ENCODE measurements at places on chromosomes 3 and 15.

- DNase-seq: no peak
Measured at GRCh38 chr3:172107403-172107802, 68.0 kb downstream of the FNDC3B start.

- peak; percentile 90 for DNase-seq
Measured at GRCh38 chr3:14947100-14947885, at the start of gene NR2C2. TSS of gene NR2C2 (plus strand) at chr3:14947583. CDS start at chr3:15003915, 56,332 bp downstream.

- no peak for DNase-seq
Measured at GRCh38 chr3:32998631-32999451, 47.4 kb downstream of the CCR4 start.

GRCh38 chr15:71628988-71629770 lies 181.2 kb upstream of the NR2E3 start:
- no peak for DNase-seq

- peak; percentile 53 for DNase-seq
Measured at GRCh38 chr3:100463002-100463401, 29.4 kb upstream of the TMEM45A start.

- no peak for DNase-seq
Measured at GRCh38 chr3:11312166-11312565, 40.0 kb downstream of the ATG7 start.

- DNase-seq: no peak
Measured at GRCh38 chr3:42085641-42086376, 5.3 kb upstream of the TRAK1 start.

- no peak for DNase-seq
Measured at GRCh38 chr3:30458376-30459171, 147.8 kb upstream of the TGFBR2 start.

- no peak for DNase-seq
Measured at GRCh38 chr3:112090887-112091586, 4.8 kb downstream of the C3orf52 start.

GRCh38 chr3:5017925-5018531 lies 38.8 kb downstream of the BHLHE40 start:
- no peak for DNase-seq

- DNase-seq: no peak
Measured at GRCh38 chr15:68268405-68268804, 9.1 kb upstream of the FEM1B start.

DNA sequence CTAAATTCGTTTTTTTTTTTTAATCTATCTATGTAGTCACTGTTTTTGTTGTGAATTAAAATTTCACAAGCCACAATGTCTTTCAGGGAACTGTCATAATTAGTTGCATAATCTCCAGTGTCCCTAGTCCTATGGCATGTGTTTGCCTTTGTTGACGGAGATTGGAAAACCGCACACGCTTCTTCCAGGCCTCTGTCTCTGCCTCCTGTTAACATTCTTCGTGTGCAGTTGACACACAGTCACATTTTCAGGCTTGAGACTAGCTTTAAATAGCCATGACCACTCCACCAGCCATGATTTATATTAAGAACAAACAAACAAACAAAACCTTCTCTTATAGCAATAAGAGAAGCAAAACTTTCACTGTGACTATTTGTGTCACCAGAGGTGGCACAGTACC lies 139.8 kb downstream of the DUT start:
- DNase-seq: no peak

DNA sequence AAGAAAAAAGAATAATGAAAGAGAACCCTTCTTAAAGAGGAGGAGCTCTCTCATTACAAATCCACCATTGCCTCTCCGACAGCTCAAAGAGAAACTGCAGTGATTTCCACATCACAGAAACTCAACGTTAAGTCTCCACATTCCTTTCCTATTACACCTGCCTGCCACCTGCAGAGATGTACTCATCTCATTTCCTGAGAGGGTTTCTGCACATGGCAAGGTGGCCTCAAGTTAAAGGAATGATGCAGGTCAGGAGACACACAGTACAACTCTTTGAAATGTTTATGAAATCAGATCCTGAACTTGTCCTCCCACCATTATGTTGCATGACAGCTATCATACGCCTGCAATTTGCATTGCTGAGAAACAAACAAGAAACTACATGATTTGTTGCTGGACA lies 458.4 kb upstream of the ADAMTS9 start:
- DNase-seq: no peak

DNA sequence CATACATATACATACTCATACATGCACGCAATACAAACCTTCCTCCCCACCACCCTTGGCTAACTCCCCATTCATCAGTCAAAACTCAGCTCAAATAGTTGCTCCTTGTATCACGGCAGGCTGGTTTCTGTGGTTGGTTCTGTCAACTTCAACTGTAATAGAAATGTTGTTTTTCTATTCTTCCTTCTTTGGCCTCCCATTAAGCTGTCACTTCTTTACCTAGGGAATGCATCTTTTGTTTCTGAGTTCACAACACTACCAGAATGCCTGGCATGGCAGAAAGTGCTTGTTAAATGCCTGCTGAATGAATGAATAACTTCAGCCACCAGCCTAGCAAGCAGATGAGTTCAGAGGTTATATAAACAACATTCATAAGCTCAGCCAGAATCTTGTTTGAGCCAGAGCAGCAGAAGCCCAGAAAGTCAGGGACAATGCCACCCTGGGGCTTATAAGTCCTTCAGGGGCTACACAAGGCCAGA lies 63.1 kb downstream of the B3GALNT1 start:
- no peak for DNase-seq

DNA sequence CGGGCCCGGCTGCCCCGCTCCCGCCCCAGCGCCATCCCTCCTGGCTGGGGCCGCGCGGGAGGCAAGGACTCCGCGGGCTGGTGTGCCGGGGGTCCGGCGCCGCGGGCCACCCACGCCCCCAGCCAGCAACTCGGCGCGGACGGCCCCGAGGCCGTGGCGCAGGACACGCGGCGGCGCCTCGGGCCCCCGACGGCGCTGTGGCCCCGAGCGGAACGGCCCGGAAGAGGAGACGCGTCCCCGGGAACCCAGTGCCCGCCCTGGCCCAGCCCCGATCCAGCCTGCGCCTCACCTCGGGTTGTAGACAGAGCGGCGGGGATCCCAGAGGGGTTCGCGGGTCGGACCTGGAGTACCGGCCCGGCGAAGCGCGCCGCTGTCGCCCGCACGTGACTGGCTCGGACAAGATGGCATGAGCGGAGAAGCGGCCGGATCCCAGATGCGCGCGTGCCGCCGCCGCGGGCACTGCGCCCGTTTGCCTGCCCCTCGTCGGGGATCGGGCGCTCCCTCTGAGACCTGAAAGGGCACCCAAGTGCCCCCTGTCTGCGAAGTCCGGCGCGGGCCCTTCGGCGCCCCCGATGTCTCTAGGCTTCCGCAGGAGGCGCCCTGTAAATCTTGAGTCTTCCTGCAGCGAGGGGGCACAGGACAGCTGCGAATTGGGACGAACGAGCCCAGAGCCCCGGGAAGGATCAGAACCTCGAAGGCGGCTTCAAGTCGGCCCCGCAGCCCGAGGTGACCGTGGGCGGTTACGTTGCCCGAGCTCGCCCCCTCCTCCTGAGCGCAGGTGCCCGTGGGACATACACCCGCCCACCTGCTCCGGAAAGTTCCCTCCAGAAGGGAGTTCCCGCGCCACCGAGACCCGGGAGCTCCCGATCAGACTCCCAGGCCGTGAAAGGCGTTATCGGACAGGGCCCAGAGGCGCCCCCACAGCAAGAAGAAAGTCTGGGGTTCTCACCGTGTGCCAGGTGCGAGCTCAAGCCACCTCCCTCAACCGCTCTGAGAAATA lies 598 bp upstream of the SFMBT1 start:
- peak; percentile 67 for DNase-seq

DNA sequence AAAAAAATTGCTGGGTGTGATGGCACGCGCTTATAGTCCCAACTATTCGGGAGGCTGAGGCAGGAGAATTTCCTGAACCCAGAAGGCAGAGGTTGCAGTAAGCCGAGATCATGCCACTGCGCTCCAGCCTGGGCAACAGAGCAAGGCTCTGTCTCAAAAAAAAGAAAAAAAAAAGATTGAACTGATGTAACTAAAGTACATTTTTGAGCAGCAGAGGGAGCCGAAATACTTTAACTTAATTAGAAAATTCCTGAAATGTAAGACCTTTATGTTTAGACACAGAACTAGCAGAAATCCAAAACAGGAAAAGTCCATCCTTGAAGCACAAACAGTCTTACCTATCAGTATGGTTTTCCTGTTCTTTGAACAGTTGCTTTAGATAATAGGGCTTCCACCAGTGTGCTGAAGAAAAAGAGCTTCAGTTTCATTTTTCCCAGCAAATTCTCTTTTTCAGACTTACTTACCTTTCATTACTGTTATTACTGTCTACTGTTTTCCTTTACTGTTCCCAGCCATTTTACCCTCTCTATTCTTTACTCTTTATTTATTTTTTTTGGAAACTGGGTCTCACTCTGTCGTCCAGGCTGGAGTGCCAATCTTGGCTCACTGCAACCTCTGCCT lies 33.4 kb upstream of the ZNF609 start:
- no peak for DNase-seq

GRCh38 chr3:124097362-124098131 lies 105.6 kb upstream of the ROPN1 start:
- DNase-seq: no peak

DNA sequence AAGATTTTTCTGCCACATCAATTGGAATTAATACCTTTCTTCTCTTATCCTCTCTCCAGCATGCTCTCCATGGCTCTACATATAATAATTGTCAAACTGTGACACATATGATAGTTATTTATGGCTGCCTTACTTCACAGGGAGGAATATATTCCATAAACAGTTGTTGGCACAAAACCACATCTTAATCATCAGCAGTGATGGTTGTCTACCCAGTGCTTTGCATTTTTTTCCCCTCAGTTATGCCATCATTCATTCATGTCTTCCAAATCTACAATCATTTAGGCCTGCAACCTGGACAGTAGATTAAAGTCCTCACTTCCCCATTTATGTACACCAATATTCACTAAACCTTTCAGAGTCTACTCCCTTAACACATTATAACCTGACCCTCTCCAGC lies 107.7 kb downstream of the THRB start:
- DNase-seq: no peak

DNA sequence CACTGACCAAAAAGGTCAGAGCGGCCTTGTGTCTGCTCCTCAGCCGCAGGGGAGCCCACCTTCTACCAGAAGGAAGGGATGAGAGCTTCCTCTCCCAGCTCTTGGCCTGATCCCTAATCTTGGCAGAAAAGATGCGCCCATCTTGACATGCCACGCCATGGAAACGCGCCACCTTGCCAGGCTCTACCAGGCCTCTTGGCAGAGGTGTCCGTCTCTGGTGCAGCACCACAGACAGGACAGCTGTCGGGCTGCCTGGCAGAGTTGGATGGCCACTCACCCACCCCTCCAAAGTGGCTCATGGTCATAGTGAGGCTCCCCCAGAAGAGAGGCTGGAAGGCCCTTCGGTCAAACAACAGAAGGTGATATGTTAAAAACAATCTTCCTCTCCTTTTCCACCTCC lies 105.2 kb downstream of the LIPC start:
- no peak for DNase-seq

DNA sequence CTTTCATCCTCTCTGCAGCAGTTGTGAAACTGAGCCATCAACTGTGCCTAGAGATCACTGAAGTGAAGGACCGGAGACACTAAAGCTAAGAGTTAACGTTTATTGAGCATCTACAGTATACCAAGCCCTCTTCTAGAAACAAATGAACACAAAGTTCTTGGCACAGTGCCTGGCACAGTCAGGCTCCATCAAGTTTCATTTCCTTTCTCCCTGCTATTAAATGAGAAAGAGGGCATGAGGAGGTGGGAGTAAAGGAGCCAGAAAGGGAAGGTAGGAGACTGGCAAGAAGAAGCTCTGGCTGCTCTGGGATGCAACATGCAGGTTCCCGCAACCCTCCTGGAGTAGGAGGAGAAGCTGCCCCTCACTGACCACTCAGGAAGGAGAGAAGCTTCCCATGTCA lies 30.6 kb downstream of the CYP19A1 start:
- DNase-seq: peak; percentile 34

DNA sequence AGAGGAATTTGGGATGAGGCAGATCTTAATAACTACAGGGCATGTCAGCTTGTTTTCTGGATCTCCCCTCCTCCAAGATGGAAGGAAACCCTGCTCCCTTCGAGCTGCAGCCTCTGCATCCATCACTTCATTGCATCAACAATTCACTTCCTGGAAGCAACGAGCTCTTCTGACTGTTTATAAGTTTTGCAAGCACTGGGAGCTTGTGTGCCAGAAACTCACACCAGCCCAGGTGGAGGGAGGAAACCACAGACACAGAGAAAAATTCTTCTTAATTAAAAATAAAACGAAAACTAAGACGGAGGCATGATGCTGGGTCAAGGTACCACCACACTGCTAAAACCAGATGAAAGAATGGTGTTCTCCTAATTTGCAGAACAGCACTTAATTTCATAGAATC lies 10.6 kb downstream of the LRIG1 start:
- DNase-seq: no peak

DNA sequence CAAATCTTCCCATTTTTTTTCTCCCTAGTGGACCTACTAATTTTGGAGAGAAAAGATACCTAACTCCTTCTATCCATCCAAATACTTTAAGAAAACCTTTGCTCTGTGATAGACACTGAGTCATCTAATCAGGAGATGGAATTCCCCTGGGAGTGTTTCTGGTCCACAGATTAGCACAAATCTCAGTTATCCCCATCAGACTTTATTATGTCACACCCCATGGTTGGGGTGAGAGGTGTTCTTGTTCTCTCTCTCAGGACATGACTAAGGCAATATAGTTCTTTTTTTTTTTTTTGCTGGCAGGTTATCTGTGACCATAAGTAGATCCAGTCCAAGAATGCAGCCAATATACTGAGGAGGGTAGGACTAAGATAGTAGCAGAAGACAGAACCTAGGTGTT lies 15.8 kb downstream of the SLC9A9 start:
- no peak for DNase-seq

- no peak for DNase-seq
Measured at GRCh38 chr3:102400142-102400541, 34.7 kb upstream of the ZPLD1 start.
